ENCODE measurements at places on chromosomes 2 and 18. TPM values are rescaled to one million over a fixed set of nuclear protein-coding genes. Genes with fewer than 3 reads are reported as not detected.

DNA sequence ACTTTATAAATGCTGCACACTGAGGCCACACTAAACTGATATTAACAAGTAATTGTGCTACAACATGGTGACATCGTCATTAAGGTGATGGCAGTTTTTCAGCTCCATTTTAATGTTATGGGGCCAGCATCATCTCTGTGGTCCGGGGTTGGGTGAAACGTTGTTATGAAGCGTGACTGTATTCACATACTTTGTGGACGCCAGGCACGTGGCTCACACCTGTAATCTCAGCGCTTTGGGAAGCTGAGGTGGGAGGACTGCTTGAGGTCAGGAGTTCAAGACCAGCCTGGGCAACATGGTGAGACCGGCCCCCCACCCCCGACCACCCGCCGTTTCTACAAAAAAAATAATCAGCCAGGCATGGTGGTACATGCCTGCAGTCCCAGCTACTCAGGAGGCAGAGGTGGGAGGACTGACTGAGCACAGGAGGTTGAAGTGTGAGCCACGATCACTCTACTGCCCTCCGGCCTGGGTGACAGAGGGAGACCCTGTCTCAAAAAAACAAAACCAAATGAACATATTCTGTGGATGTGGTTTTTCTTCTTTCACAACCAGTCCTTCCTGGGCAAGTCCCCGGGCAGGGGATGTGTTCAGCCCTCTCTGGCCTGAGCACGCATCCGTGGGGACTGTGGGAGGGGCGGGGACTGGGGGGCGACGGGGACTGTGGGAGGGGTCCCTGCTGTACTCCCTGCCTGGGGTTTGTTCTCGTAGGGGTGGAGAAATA, 12.9 kb upstream of the GAL3ST2 start:
- no peak for DNase-seq

- DNase-seq = no peak
Observed at GRCh38 chr18:23494992-23495391, 8.3 kb upstream of the RMC1 start.

Gene FAM237A
- polyA plus RNA-seq = not detected

- DNase-seq = no peak
Observed at GRCh38 chr2:231679908-231680284, 28.4 kb upstream of the PTMA start.

Gene FAM117B
- polyA plus RNA-seq = 31.4 TPM

DNA sequence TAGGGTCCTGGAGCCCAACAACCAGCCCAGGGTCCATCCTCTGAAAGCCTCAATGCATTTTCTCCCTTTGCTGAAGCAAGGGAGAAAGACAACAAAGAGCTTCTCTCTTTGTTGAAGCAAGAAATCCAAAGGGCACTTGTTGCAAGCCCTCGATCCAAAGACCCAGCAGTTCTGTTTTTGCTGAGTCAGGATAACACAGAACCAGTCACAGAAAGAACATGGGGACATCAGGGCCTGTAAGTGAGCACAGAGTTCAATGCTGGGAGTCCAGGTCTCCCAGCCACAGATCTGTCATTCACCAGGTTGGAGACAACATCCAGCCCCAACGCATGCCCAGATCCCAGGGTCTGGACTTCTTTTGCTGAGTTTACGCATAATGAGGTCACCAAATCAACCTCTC, 315.8 kb upstream of the KLHL29 start:
- no peak for DNase-seq

Gene SS18
- polyA plus RNA-seq = 94.9 TPM

DNA sequence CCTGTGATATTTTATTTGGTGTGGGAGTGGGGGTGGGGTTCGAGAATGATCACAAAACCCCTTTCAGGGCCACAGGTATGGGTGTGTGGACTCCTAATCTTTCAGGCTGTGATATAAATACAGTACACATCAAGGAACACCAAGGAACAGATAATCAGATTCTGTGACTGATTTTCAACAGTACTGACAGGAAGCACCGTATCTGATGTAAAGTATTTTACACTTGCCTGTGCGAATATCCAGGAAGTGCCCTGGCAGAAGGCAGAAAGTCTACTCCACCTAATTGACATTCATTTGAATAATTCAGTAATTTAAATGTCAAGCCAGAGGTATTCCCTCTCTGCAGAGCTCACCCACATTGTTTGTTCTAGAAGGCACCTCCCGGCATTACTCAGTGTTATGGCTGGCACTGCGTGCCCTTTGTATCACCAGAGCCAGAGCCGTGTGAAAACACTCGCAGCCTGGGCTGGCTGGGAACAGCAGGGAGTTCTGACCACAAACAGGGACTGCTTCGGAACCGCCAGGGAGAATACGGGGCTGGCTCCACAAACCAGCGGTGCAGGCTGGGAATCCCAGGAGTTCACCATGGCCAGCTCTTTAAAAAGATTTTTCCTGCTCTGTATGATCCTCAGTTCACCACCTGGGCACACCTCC, 91.8 kb downstream of the ACVR1 start:
- DNase-seq = no peak

Gene ICOS
- not detected for polyA plus RNA-seq

GRCh38 chr2:39975476-39976020, 196.5 kb upstream of the THUMPD2 start:
- no peak for DNase-seq

Gene MROH2A
- polyA plus RNA-seq = 0.16 TPM

DNA sequence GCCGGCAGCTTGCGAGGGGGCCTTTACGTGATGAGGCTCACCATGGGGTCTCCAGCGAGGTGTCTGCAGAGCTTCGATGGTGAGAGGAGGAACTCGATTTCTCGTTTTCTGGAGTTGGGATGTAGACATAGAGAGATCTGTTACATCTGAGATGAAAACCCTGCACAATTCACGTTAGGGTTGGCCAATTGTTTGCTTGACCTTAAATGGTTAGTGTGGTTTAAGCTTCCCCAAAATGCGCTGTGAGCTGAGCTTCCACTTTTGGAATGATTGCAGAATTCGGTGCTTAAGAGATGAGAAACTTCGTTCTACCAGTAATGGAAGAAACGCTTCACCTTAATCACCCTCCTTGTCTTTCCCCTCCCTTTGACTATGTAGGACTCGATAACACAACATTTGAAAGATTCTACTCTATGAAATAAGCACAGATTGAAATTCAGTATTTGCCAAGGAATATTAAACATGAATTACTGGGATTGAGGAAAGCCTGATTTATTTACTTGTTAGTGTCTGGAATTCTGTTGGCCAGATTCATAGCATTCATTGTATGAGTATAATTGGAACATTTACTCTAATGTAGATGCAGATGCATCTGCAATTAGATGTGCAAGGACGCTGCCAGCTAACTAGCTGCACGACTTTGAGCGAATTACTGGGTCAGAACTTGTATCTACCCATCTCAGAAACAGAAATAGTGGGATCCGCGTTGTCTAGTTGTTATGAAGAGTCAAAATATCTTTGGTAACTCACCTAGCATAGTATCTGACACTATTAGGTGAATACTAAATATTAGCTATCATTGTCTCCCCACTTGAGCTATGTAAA, 1.6 kb upstream of the KLF7 start:
- DNase-seq = no peak

Data from right renal cortex interstitium (tissue), 3 donors.